Activated gamma-delta T cell treated with anti-CD3 and anti-CD28 coated beads, Interleukin-2, amount 50 U/mL, for 16 hours (primary cell): ENCODE measurements at places on chromosomes 5 and 9.
A peak's percentile ranks its signal among the peaks of the same experiment; 100 is the strongest.

GRCh38 chr5:6202149-6202967 lies 176.0 kb downstream of the MED10 start:
- no peak for DNase-seq

GRCh38 chr5:154115291-154115690 lies 75.2 kb upstream of the GALNT10 start:
- DNase-seq, result no peak

GRCh38 chr9:131823701-131824146 lies 83.8 kb upstream of the RAPGEF1 start:
- no peak for DNase-seq

DNA sequence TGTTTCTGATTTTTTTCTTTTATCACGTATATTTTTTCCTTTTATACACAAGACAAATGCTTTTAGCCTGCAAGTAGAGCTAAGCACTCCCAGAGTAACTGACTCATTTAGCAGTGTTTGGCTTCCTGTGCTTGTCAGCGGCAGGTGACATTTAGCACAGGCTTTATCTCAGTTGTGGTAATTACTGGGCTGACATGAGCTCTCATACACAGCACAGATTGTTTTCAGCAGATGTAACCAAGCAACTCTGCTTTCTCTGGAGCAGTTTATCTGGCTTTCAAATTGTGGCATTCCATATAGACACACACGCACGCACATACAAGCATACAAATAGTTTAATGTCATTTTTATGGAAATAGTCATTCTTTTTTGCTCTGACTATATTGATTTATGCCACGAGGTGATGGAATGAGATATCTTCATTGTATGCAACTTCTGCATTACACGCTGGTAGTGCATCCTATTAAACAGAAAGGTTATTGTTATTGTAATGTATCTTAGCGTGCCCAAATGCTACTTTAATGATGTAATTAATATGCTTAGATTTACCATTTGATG lies 379.0 kb upstream of the GRAMD2B start:
- no peak for DNase-seq

- no peak for DNase-seq
These were observed 53.8 kb downstream of the GLRA1 start for GRCh38 chr5:151870820-151871219.

DNA sequence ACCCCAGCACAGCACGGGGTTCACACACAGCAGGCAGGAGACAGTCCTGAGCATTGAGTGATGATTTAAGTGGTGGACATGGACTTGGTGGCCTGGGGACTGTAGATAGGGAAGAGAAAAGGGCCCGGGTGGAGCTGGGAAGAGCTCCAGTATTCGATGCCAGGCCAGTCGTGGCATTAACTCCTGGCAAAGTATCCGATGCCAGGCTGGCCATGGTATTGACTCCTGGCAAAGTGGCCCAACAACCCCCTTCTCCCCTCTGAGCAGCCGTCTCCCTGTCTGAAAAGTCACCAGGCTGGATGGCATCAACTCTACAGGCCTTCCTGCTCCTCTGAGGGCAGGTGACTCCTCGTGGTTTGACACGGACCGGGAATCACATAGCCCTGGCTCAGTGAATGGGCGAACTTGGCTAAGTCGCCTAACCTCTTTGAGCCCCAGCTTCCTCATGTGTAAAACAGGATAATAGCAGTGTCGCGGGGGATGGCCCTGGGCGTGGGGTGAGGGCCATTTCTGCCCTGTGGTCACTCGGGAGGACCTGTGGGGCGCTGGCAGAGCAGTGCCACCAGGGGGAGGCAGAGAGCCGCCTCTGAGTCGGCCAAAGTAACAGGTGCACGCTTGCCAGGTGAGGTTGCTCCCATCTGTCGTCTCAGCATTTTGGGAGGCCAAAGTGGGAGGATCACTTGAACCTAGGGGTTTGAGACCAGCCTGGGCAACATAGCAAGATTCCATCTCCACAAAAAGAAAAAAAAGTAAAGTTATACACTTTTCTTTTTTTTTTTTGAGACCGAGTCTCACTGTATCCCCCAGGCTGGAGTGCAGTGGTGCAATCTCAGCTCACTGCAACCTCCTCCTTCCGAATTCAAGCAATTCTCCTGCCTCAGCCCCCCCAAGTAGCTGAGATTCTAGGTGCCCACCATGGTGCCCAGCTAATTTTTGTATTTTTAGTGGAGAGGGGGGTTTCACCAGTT lies 5.7 kb upstream of the SEC16A start:
- peak; percentile 59 for DNase-seq

DNA sequence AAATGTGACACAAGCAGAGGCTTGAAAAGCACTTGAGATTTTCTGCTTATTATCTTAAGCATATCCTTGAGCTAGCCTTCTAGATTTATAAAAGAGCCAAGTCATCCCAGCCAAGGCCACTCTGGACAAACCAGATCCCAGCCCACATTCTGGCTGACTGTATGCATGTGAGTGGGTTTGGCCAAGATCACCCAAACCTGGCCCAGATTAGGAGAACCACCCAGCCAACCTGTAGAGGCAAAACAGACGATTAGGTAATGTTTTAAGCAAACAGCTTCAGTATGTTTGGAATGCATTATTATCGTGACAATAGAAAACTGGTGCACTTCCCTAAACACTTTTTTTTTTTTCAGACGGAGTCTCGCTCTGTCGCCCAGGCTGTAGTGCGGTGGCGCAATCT lies 151.9 kb downstream of the SPATA31D1 start:
- no peak for DNase-seq

- no peak for DNase-seq
These were observed 27.8 kb downstream of the ADRA1B start for GRCh38 chr5:159944056-159944600.

DNA sequence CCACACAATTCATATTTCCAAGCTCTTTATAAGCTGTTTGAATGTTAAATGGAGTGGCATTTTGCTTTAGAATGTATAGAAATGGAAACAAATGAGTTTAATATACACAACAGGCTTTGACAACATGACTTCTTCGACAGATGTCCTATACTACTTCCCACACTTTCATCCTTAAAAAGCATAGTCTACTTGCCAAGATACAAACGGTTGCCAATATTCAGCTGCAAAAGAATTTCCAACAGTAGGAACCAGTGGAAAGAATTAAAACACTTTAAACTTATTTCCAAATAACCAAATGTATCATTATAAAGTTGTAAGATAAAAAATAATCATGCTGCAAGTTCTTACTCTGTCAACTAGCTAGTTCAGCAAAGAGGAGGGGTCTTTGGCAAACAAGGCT lies 456.4 kb downstream of the PDE4D start:
- no peak for DNase-seq

- no peak for DNase-seq
These were observed 66.5 kb downstream of the KIAA0825 start for GRCh38 chr5:94551858-94552257.

DNA sequence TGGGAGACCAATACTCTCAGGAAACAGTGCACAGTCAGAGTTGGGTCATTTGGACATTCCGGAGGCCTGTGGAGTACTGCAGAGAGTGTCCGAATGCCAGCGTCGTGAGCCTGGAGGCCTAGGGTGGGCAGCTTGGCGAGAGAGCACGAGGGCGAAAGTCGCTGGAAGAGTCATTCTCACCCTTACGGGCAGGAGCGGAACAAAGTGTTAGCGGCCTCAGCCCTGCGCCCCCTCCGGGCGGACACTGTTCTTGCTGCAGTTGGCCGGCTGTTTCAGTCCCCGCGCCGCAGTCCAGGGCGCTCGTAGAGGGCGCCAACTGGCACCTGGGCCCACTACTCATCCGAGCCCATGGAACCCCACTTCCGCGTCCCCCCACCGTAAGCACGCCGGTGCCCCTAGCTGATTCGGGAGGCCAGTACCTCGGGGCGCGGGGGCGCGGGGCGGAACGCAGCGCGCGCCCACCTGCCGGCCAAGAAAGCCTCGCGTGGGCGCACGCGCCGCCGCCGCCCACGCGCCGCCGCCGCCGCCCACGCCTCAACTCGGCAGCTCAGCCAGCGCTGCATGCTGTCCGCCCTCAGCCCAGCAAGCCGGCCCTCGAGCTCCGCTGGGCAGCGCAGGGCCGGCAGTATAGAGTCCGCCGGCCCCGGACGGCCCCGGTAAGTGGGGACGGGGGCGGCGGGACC lies 99.7 kb upstream of the CCL21 start:
- no peak for DNase-seq
